ENCODE measurements at places on chromosomes 7 and 10.

DNA sequence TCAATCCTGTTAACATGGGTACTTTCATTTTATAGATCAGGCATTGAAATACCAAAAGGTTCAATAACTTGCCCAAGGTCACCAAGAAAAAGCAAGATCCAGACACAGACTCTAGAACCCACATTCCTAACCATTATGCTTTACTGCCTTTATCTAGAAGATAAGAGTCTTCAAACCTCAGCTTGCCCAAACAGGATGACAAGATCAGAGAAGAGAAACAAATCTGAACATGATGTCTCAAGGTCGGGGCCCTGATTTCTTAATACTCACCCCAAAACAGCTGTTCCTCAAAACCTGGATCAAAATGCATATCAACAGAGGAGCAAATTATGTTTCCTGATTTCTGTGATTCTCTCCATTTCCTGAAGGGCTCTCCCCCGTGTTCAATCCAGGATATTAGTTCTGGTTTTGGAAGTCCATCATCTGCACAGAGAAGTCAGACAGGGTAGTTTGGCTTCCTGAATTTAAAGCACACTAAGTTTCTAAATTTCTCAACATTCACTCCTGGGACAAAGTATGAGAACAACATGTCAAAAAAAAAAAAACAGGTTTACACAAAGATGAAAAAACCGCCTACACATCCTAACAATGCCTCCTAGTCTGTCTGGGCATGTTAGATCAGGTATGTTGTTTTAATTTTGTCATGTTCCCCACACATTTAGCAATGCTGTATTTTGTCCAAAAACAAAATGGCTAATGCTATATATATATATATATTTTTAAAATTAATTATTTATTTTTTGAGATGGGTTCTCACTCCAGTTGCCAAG, 16.2 kb downstream of the ZNF786 start:
- H3K27me3 ChIP-seq: no peaks in the 10 kb centered on the region
- peaks cover 8% of the 10 kb centered on the region for H3K4me1 ChIP-seq
- no peak for DNase-seq
- peak overlapping the region; percentile 60 for H3K27ac ChIP-seq
- no peak overlapping the region for H3K4me3 ChIP-seq
- H3K36me3 ChIP-seq: peaks cover 36% of the 10 kb centered on the region

DNA sequence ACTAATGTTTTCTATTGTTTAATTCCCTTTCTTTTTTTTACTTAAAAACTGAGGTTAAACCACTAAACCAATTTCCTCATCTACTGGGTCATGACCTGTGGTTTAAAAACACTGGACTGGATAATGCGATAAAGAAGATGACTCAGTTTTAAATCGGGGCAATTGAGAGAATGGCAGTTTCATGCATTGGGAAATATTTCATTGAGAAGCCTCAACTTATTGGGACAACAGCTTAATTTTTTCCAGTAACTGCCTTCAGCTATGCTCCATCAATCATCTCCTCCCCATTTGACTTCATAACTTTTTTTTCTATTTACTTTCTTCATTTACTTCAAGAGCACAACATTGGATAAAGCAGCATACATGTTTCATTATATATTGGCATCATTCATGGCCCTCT, 61.8 kb upstream of the MET start:
- no peak overlapping the region for H3K27ac ChIP-seq
- no peak overlapping the region for H3K4me3 ChIP-seq
- no peaks in the 10 kb centered on the region for H3K4me1 ChIP-seq
- no peaks in the 10 kb centered on the region for H3K36me3 ChIP-seq

GRCh38 chr7:140674899-140675701, 2.4 kb downstream of the ADCK2 start:
- H3K4me1 ChIP-seq: peaks cover 42% of the 10 kb centered on the region
- no peaks in the 10 kb centered on the region for H3K27me3 ChIP-seq
- no peak for DNase-seq
- peaks cover 24% of the 10 kb centered on the region for H3K36me3 ChIP-seq
- H3K27ac ChIP-seq: peak overlapping the region; percentile 32
- H3K4me3 ChIP-seq: peak overlapping the region; percentile 23

GRCh38 chr10:38072552-38072951, 21.6 kb upstream of the ZNF37A start:
- H3K4me1 ChIP-seq: peaks cover 5% of the 10 kb centered on the region
- DNase-seq: no peak
- no peaks in the 10 kb centered on the region for H3K36me3 ChIP-seq
- no peaks in the 10 kb centered on the region for H3K27me3 ChIP-seq
- no peak overlapping the region for H3K27ac ChIP-seq

- no peak for DNase-seq
- peaks cover 4% of the 10 kb centered on the region for H3K4me1 ChIP-seq
- H3K36me3 ChIP-seq: peaks cover 39% of the 10 kb centered on the region
- H3K27me3 ChIP-seq: no peaks in the 10 kb centered on the region
- no peak overlapping the region for H3K4me3 ChIP-seq
Observed at GRCh38 chr7:155311826-155312537, 14.3 kb downstream of the INSIG1 start.

GRCh38 chr10:126576336-126576735, 94.2 kb downstream of the C10orf90 start:
- H3K4me1 ChIP-seq: no peaks in the 10 kb centered on the region
- no peak overlapping the region for H3K4me3 ChIP-seq

DNA sequence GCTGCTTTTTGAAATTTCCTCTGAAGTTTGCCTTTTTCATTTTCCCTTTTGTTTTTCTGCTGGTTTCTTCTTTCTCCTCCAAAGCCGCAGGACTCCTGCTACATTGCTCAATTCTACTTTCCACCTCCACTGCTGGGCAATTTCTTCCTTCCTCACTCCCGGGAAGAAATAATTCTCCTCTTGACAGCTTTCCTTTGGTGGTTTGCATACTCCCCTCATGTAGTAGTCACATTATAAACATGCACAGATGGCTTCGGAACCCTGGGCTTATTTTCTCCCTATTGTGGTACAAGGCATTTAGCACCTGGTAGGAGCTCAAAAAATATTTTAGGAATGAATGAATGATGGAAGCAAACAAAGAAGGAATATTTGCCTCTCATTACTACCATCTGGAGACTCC, 977.2 kb downstream of the LRMDA start:
- H3K4me3 ChIP-seq: no peak overlapping the region
- H3K4me1 ChIP-seq: no peaks in the 10 kb centered on the region
- H3K36me3 ChIP-seq: no peaks in the 10 kb centered on the region

DNA sequence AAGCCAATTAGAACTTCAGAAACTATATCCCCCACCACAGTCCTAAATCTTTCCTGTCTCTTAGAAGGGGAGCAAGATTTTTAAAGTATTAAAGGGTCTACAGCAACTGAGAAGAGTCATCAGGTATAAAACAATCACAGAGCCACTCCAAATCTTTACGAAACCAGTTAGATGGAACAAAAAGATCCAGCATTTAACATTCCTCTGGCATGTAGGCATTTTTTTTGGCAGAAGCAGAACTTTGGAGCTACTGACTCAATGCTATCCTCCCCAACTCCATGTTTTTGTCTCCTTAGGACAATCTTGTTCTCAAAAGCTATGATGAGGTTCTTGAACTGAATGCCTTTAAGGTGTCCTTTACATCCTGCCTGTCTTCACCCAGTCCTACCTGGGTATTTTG, 333.3 kb downstream of the PRPF18 start:
- H3K4me3 ChIP-seq: no peak overlapping the region
- H3K4me1 ChIP-seq: no peaks in the 10 kb centered on the region
- no peak for DNase-seq
- no peaks in the 10 kb centered on the region for H3K27me3 ChIP-seq
- no peaks in the 10 kb centered on the region for H3K36me3 ChIP-seq
- H3K27ac ChIP-seq: no peak overlapping the region

- H3K36me3 ChIP-seq: no peaks in the 10 kb centered on the region
- peaks cover 14% of the 10 kb centered on the region for H3K27me3 ChIP-seq
- H3K4me3 ChIP-seq: no peak overlapping the region
Observed at GRCh38 chr10:103512591-103513379, 19.3 kb downstream of the NEURL1 start.

DNA sequence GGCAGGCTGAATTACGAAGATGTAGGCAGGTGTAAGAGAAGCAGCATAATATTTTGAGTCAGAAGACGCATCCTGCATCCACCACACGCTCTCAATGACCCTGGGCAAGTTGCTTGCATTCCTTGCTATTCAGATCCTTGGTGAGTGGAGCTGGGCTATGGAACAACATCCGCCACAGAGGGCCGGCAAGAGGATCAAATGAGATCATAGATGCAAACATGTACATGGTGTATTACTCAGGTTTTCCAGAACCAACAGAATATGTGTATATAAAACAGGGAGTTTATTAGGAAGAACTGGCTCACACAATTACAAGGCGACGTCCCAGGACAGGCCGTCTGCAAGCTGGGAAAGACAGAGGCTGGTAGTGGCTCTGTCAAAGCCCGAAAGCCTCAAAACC, 51.5 kb downstream of the ADAM12 start:
- H3K27ac ChIP-seq: no peak overlapping the region
- no peaks in the 10 kb centered on the region for H3K27me3 ChIP-seq
- no peaks in the 10 kb centered on the region for H3K36me3 ChIP-seq
- no peak overlapping the region for H3K4me3 ChIP-seq

DNA sequence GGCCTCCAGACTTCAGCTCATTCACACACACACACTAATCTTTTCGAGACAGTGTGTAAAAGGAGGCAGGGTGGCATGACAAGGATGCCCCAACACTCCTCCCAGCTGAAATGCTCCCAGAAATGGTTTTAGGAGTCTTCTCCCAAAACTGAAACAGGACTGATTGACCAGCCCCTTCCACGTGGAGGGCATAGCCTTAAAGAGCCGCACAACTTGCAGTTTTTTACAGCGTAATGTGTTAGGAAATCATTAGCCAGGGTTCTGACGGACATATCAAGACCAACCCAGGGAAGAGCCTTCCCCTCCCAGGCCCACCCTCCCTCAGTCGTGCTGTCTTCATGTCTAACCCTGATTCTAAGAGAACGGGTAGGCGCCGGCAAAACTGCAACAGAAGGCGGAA, 224.6 kb downstream of the TNS3 start:
- peaks cover 5% of the 10 kb centered on the region for H3K4me1 ChIP-seq
- H3K4me3 ChIP-seq: no peak overlapping the region
- no peaks in the 10 kb centered on the region for H3K27me3 ChIP-seq
- no peak overlapping the region for H3K27ac ChIP-seq

All from activated CD8-positive, alpha-beta T cell treated with anti-CD3 and anti-CD28 coated beads, Interleukin-2, amount 10 ng/mL, durations not matched to agents 7 days and 5 days (primary cell).